SK-N-SH treated with all-trans-retinoic acid at 6 μM for 48 hours (cell line): ENCODE measurements at places on chromosomes 5 and 9.

DNA sequence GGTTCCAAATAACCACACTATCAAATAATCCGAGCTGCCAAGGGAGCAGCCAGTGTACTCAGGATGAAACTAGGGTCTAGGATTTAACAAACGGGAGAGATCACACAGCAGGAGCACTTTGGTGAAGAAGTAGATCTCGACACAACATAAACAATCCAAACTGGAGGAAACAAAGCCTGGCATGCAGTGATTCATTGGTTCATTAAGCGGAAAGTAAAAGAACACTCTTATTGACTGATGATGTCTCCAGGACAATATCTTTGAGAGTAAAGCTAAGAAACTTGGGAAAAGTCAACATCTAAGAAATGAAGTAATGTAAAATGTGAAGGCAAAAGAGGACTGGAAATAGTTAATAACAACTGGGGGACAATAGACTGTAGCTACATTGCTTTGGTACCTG, 1478.3 kb upstream of the CDH9 start:
- ATAC-seq: no peak

GRCh38 chr5:176900780-176901204, 1.6 kb upstream of the HK3 start:
- no peak; the same call in 2 of the 3 replicates for ATAC-seq

- no peak for ATAC-seq
These were observed 188.9 kb downstream of the NSG2 start for GRCh38 chr5:174234388-174234787.

DNA sequence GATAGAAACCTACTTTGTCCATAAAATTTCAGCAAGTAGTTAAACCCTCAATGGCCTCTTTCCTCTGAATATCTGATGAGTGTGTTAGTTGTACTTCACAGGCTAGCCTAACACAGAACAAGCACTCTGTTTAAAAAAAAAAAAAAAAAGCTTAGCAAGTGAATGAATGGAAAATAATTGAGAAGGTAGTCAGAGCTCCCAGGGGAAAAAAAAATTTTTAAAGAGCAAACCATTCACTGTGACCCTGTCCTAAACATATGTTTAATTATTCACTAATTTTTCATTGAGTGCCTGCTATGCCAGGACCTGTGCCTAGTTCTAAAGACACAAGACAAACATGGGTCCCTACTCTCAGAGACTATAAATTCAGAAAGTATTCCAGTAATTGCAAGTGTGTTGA, 69.3 kb downstream of the SH3RF2 start:
- no peak for ATAC-seq

GRCh38 chr9:138060365-138060764, 182.8 kb downstream of the CACNA1B start:
- ATAC-seq: no peak

DNA sequence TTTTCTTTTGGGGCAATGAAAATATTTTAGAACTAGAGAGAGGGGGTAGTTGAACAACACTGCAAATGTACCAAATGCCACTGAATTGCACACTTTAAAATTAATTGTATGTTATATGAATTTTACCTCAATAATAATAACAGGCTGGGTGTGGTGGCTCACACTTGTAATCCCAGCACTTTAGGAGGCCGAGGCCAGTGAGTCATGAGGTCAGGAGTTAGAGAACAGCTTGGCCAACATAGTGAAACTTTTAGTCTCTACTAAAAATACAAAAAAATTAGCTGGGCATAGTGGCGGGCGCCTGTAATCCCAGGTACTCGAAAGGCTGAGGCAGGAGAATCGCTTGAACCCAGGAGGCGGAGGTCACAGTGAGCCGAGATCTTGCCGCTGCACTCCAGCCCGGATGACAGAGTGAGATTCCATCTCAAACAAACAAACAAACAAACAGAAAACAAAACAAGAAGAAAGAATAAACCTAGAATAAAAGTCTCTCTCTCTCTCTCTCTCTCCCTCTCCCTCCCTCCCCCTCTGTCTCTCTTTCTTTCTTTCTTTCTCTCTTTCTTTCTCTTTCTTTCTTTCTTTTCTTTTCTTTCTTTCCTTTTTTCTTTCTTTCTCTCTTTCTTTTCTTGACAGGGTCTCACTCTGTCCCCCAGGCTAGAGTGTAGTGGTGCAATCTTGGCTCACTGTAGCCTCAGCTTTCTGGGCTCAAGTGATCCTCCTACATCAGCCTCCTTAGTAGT, 91.1 kb downstream of the BASP1 start:
- no peak for ATAC-seq

GRCh38 chr5:88248743-88249540, 19.7 kb downstream of the TMEM161B start:
- no peak for ATAC-seq

DNA sequence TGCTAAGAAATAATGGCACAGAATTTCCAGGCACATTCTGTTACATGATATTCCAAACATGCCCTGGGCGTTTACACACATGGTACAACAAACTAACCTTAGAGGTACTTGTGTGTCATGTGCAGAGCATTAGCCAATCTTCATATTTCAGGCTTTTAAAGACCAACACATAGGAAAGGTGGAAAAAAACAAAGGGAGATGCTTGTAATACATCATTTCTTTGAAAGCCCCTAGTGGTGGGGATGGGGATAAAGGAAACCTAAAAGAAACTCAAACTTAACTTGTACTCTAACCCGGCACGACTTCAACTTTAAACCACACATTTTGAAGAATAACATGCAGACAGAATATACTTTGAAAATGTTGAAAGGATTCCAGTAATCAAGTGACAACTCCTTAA, 133.6 kb downstream of the PTPRD start:
- peak; percentile 54; the same call in 1 of the 3 replicates for ATAC-seq

DNA sequence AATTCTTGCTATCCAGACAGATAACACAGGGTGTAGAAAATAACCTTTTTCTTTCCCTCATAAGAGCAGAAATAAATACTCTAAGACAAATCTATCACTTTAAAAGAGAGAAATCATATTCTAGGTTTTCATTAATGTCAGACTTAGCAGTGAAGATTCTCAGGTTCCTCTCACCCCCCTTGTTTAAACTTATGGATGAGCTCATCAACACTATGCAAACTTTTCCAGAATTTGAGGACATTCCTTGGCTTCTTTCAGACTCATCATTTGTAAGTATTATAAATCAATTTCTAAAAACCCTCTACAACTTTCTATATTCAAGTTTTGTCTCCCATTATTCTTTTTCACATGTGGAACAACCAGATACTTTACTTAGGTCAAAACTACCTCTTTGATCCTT, 374.9 kb upstream of the TRPC7 start:
- ATAC-seq: no peak

DNA sequence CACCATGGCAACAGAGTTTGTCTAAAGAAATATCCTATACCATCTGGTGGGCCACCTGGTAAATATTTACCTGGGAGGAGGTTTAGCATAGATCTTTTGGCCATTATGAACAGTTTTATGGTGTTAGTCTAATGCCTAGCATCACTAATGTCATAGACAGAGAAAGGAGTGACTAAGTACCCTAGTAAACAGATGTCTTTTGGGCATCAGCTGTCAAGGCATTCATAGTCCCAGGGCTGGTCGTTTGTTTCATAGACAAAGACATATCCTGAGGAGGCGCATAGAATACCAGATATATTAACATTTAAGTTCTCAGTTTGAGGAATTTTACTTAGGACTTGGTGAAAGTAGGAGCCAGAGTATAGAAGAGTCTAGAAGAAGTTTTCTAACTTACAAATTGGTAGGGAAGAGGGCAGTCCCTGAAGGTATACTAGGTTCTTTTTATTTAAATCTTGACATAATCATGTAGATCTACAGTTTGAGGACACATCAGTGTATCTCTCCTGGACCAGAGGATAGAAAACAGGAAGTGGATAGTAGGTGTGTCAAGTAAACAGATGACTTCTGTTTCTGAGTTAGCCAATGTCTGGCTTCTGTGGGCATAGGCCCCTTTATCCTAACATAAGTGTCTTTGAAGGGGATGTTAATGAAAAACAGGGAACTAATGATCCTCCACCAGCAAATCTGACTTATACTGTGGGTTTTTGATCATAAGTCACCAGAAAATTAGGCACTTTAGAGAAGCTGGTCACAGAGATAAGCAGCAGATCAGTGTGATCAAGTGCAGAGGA, 105.0 kb upstream of the PRSS3 start:
- ATAC-seq: no peak

GRCh38 chr9:90442723-90443122, 199.9 kb downstream of the DIRAS2 start:
- ATAC-seq: no peak

GRCh38 chr5:65734921-65735320, 12.9 kb downstream of the NLN start:
- no peak for ATAC-seq

- ATAC-seq: no peak
These were observed 6.4 kb downstream of the SEPTIN8 start for GRCh38 chr5:132770476-132771159.

DNA sequence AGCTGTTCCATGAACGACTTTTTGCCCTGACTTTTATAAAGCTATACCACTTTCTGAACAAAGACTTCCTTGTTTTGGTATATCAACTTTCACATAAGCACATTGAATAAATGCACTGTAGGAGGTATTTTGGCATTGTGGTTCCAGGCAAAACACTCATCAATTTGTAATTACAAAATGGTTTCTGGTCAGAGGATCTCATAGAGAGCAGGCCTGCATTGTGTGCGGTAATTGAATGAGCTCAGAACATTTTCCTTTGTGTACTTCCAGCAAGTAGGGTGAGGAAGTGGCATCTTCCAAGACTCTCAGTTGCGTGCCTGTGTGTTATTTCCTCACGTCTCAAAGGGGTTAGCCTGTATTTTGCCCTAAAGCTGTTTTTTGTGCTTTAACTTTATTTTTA, 89.2 kb downstream of the PDE6A start:
- no peak for ATAC-seq

DNA sequence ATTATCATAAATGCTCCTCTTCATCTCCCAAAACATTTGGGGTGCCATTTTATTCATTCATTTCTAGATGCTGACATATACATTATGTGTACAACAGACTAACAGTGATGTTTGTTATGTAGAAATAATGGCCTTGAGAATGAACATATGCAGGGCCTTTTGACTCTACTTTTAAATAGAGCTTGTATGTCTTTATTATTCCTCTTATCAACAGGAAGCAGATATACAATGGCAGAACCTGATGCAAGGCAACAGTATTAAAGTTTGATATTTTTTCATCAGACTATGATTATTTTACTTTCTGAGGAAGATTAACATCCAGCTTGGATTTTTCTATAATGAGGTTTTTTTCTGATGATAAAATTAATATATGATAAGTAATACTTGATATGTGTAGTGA, 44.1 kb downstream of the SNX18 start:
- no peak for ATAC-seq

GRCh38 chr5:17215361-17215760, 2.1 kb upstream of the BASP1 start:
- ATAC-seq: no peak

DNA sequence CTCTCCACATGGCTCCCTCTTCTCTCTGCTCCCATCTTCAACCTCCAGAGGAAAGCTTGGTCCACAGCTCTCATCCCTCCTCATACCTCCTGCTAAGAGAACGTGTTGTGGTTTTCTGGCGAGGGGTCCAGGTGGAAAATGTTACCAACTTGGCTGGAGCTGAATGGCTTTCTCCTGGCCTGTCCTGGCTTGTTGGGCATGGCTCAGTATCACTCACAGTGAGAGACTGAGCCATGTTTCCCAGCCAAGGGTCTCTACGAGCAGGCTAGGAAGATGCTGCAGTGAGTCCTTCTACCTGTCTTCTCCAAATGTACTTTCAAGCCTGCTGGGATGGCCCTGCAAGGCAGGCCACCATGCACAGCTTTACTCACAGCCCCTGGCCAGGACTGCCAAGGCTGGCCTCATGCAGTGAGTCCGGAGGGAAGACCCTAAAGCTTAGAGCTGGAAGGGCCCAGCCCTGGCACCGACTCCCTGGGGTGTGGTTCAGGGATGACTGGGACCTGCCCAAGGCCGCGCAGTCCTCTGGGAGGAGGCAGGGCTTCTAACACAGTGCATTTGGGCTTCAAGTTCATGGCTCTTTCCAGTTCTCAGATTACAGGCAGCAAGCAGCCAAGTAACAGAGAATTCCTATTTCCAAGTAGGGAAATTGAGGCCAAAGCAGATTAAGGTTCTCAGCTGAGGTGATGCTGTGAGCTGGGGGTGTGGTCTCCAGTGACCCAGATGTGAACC, 59.5 kb downstream of the COL27A1 start:
- no peak for ATAC-seq

DNA sequence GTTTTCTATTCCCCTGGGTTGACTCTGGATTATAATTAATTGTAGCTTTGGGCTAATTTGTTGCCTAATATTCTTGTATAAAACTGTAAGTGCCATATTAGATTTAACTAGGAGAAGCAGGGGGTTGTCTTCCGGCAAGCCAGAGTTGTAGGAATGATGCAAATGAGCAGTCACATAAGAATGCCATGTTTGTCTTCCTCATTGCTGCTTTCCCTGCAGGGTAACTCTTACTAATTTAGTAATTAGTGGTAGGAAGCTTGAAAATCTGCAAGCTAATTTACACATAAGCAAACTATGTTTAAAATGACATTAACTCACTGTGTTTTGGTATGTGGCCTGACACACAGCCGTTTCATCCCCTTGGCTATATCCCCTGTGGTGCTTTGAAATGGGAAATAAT, 527.8 kb downstream of the KCTD16 start:
- no peak for ATAC-seq

DNA sequence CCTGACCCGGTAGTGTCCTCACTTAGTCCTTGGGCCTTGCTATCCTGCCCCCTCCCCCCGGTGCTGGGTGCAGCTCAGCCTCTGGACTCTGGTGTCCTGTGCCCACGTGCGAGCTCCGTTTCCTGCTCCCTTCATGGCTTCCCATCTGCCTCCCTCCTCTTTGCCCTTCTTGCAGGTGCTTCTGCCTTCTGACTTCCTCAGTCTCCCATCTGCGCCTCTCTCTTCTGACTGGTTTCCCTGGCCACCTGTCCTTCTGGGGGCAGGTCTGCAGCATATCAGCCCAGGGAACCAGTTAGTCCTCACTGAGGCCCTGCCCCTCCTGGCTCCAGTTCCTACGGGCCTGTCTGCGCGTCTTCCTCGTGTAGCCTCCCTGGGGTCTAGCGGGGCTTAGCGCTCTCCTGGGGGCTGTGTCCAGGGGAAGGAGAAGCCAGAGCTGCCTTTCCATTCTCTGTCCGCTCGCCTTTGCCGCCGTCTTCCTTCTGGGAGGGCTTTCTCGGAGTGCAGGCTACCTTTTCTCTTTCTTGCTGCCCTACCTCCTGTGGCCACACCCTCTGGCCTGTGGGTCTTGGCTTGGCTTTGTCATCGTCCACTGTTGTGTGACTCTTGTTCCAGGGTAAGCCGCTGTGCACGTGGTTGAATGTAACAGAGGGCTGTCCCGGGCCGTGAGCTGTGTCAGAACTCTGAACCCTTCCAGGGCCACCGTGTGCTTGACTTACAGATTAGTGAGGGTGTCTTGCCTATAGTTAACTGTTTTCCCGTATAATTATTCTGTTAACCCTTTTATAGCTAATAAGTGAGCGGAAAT, 51.8 kb downstream of the EHMT1 start:
- no peak for ATAC-seq

DNA sequence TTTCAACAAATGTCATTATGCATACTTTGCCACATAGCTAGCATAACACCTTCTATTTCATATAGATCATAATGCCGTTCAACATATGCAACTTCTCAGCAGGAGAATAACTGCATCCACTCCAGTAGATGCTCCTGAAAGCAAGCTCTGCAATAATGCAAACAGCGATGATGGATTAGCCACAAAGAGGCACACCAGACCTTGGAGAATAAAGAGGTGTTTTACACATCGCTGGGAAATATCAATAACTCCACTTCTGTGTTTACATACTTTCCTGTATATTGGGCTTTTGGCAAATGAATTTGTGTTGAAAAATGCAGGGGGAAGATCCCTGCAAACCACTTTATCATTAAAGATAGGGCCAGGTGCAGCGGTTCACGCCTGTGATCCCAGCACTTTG, 271.5 kb upstream of the PANK3 start:
- ATAC-seq: no peak

GRCh38 chr5:15515229-15515628, 15.2 kb downstream of the FBXL7 start:
- ATAC-seq: no peak; the same call in 2 of the 3 replicates
